Left ventricle myocardium superior (tissue), 1 donor: ENCODE measurements at places on chromosomes 11 and 22. TPM values are rescaled to one million over a fixed set of nuclear protein-coding genes. Genes with fewer than 3 reads are reported as not detected.

DNA sequence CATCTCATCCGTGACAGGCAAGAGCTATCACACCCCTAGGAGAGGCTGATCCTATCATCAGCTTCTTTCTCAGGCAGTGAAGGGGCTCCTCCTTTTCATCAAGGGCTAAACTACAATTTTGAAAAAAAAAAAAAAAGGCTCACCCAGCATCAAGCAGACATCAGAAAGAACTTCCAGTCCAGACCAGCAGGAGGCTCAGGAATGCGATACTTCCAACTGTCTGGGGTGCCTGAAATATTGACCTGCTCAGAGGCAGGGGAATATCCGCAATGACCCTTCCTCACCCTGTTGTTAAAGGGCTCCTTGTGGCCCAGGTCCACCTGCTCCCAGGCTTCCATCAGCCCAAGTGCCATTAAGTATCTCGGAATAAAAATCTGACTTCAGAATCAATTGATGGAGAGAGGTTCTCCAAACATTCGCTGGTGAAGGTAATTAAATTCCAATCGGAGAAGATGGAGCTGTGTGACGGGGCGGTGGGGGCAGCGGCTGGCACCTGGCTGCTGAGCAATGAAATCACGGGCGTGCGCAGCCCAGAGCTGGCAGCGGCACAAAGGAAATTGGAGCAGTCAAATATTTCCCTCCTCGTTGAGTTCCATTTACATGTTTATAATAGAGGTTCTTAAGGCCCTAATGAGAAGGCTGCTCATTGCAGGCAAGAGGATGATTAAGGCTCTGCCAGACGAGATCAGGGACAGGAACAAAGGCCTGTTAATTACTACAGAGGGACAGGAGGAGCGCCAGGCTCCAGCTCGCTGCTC, 69.0 kb upstream of the THY1 start:
- DNase-seq = no peak

DNA sequence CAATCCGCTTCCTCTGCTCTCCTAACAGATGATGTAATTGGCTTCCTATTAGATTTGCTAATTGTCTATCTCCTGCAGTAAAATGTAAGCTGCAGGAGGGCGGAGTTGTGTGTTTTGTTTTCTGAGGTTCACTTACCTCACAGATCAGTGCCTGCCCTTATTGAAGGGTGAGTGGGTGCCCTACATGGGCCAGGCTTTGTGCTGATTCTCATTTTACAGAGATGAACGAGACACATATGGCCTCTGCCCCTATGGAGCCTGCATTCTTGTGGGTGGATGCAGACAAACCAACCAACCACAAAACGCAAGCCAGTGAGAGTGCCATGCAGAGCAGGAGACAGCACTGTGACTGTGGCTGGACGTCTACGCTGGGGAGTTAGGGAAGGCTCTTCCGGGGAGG, 9.9 kb downstream of the TESMIN start:
- no peak for DNase-seq

- no peak for DNase-seq
Observed at GRCh38 chr11:104736502-104736901, 161.8 kb downstream of the CASP12 start.

DNA sequence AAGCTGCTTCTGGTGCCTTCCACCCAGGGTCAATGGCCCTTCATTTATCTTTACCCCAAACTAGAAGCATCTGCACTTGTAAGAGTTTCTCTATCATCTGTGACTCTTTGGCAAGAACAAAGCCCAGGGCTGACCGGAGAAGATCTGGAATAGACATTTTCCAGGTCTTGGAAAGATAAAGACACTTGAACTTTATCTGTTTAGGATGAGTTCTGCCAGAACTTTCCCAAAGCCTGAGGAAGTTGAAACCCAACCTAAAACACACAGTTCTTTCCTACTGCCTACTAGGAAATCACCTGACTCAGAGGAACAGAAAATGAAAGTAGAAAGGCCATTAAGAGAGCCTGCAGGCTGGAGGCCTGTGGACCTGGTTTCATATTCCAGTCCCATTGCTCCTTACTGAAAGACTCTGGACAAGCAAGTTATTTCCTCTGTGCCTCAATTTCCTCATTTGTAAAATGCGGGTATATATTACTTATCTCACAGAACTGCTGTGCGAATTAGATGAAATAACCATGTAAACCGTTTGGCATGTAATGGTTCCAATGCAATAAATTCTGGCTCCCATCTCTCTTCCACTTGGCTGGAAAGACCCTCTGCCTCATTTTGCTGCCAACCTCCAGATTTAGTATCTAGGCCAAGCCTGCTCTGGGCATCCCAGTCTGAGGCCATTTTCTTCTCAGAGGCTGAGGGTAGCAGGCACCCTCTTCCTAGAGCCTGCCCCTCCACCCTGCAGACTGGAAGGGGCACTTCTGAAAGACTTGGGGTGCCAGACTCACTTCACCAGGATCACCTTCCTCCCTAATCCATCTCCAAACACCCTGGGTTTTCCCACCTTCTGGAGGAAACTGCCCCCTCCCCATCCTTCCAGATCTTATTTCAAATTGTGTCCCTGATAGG, 1.2 kb downstream of the UBE2L6 start:
- DNase-seq = no peak

GRCh38 chr11:72686639-72687220, 12.5 kb upstream of the PDE2A start:
- DNase-seq = no peak

DNA sequence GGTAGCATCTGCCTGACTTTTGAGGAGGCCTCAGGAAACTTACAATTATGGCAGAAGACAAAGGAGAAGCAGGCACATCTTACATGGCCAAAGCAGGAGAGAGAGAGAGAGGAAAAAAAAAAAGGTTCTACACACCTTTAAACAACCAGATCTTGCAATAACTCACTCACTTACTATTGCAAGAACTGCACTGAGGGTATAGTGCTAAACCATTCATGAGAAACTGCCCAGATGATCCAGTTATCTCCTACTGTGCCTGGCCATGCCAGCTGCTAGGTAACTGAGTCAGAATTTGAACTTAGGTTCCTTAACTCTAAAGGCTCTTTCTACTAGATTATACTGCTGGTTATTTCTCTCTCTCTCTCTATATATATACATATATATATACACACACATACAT, 7.3 kb downstream of the HORMAD2 start:
- DNase-seq = no peak

DNA sequence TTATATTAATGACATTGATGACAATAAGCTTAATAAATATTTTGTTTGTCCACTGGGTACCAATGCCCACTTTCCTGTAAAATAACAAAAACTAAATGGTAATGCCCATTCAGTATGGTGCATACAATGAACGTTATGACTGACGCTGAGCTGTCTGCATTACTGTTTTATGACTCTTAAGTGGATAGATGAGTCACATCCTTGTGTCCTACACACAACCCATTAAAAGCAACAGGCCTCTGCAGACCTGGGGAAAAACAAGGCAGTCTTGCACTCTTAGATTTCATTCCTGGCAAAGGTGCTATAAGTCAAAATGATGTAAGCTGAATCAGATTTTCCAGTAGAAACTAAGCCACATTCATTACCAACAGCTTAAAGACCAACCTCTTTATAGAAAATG, 176.3 kb upstream of the TMEM45B start:
- no peak for DNase-seq

CDC42BPG gene
- total RNA-seq = 0.40 TPM

OPCML gene
- total RNA-seq = 0.37 TPM
